Cortex of kidney (tissue), 1 donor: ENCODE measurements at places on chromosomes 7 and 10.

DNA sequence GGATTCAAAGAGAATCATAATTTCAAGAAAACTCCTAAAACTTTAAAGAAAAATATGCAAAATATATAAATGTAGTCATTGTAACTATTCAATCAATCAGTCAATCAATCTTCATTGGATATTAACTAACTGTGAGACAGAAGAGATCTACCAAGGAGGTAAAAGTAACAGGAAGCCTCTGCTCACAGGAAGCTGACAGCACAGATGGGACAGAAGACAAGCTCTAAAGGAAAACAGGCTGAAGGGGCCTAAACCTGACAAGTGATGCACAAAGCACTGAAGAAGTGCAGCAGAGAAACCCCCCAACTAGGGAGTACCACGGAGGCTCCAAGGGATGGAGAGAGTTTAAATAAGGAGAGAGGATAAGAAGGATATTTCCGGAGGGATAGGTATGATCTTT lies 173.0 kb downstream of the SKAP2 start:
- DNase-seq, result no peak

- no peak for DNase-seq
Measured at GRCh38 chr7:36423633-36424032, 34.0 kb downstream of the ANLN start.

- DNase-seq, result no peak
Measured at GRCh38 chr7:151498495-151498894, 21.2 kb downstream of the RHEB start.

DNA sequence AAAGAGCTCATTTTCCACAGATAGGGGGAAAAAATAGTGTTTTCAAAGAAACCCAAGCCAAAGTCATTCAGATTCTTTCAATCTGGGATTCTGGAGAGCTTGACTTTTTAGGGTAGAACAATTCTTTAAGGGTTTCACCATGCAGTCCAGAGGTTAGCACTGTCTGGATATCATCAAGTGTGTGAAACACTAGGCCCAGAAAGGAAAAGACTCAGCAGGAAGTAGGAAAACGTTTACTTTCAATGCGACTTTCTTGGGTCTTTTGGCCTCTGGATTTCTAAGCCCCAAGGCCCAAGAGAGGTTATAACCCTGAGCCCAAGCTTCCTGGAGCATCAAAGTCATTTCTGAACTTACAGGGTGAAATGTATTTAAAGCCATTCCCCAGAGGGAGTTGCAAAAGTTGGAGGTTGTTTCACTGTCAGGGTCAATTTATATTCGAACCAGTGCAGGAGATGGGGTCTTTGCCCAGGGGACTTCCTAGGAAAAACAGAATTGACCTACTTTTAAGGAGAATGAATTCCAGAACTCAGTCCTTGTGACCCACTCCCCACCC lies 158.0 kb downstream of the C7orf25 start:
- no peak for DNase-seq

- no peak for DNase-seq
Measured at GRCh38 chr10:81026591-81026990, 488.9 kb downstream of the SH2D4B start.

DNA sequence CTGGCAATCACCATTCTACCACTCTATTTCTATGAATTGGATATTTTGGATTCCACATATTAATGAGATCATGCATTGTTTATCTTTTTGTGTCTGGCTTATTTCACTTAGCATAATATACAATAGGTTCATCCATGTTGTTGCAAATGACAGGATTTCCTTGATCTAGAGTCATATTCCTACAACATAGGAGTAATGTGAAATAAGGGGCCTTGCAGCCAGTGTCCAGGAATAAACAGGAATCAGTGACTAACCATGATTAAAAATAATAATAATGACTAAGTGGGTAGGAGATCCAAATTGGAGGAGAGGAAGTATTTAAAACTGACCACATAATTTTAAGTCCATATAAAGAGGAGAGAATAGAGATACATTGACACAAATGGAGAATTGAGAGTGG lies 49.9 kb downstream of the SCIN start:
- no peak for DNase-seq

DNA sequence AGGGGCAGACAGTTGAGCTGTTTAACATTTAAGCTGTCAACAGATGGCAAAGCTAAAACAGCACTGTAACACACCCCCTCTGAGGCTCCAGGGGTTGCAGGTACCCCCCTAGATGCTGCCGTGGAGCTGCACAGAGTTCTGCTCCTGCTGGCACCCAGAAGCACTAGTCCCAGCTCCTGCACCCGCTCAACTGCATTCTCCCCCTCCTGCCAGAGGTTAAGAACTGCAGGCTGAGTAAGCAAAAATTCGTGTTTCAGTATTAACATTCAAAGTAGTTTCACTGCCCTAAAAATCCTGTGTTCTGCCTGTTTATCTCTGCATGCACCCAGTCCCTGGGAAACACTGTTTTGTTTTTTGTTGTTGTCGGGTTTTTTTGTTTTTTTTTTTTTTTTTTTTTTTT lies 790.8 kb upstream of the KCND2 start:
- no peak for DNase-seq

DNA sequence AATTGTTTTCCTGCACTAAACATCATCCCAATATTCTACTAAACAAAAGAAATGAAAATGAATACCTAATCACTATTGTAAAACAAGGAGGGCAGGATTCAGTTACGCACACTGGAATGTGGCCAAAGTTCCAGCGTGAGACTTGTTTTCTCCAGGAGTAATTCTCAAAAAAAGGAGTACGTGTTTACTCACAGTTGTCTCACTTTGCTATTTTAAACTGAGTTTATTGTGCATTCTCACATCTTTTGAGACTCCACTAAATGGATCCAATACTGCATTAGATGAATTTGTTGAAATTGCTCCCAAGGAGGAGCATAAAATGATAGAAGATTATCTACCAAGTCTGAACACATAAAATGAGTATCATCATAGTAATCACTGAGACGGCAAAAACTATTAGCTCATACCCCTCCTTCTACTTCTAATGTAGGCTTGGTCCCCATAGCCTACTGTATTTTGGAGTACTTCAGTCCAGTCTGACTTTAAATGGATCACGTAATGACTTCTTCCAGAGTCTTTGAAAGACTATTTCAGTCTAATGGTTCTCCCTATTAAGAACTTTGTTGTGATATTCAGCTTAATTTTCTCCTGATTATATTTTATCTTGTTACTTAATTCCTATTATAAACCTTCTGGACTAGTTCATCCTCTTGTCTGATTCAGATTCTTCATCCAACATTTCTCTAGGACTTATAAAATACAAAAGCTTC lies 3.8 kb downstream of the GRM3 start:
- no peak for DNase-seq

GRCh38 chr10:68334672-68335467 lies 2.1 kb upstream of the PBLD start:
- DNase-seq, result no peak

GRCh38 chr10:95517536-95518454 lies 43.4 kb downstream of the SORBS1 start:
- no peak for DNase-seq
